ENCODE measurements at places on chromosomes 5 and 9.

- DNase-seq = no peak
Observed at GRCh38 chr5:90096415-90097081, 313.0 kb downstream of the CETN3 start.

GRCh38 chr5:96245140-96246091 is 187.6 kb downstream of the PCSK1 start:
- peak; percentile 75 for DNase-seq

GRCh38 chr5:76799588-76799987 is 19.2 kb upstream of the F2RL1 start:
- no peak for DNase-seq

GRCh38 chr9:126371007-126371870 is 44.6 kb downstream of the MVB12B start:
- no peak for DNase-seq

DNA sequence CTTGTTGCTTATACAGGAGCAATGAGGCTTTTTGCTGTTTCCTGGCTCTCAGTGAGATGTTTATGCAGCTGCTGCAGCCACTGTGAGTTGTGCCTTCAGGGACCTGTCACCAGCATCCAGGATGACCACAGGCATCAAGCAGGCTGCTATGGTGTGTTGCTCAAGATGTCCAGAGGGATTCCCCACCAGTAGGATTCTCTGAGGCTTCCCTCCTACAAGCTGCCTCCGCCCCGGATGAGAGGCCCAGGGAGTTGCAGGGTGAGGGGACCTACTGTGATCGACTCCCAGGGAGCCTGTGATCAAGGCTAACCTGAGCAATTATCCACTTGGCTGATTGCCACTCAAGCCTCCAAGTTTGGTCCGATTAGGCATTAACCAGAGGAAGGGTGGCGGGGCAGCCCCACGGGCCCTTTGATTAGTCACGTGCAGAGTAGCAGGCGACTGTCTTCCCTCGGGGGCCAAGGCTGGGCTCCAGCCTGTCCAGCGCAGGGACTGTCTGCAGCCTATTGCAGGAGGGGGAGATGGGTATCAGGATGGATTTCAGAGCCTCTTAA is 1.8 kb upstream of the FAT2 start:
- no peak for DNase-seq

GRCh38 chr5:175464074-175464941 is 14.1 kb upstream of the SFXN1 start:
- DNase-seq = peak; percentile 59

GRCh38 chr5:139132515-139132914 is 65.7 kb downstream of the SIL1 start:
- DNase-seq = no peak

DNA sequence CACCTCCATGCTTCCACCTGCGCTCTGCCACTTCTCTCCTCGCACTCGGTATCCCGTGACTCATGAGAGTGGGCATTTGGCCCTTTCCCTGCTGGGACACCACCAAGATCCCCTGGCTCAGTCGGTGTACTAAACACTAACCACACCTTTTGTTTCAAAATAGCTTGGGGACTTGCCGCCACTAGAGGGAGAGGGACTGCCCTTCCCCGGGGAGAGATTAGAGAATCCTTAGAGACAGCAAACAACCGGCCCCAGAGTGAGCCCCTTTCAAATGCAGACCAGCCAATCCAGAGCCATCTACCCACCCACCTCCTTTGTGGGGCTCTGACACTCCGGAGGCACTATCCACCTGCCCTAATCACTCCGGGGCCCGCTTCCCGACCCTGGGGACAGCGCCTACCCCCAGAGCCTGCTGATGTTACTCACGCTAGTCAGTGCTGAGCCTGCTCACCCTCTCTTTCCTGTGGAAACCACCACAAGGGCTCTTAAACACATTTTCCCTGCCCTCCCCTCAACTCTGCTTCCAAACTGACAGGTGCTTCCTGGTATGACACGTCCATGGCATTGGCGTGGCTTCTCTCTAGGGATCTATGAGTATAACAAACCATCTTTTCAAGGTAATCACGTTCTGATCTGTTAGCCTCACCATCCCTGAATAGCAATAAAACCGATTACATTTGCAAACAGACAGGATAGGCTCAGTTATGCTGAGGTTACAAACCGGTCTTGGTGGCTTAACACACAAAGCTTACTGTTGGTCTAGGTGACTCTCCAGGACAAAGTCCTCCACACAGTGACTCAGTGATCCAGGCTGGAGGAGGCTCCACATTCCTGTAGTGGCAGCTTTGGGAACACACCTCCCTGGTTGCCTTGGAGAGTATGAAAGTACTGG is 180.1 kb upstream of the MVB12B start:
- DNase-seq = peak; percentile 66

GRCh38 chr9:122216798-122217418 is 11.8 kb downstream of the LHX6 start:
- no peak for DNase-seq

DNA sequence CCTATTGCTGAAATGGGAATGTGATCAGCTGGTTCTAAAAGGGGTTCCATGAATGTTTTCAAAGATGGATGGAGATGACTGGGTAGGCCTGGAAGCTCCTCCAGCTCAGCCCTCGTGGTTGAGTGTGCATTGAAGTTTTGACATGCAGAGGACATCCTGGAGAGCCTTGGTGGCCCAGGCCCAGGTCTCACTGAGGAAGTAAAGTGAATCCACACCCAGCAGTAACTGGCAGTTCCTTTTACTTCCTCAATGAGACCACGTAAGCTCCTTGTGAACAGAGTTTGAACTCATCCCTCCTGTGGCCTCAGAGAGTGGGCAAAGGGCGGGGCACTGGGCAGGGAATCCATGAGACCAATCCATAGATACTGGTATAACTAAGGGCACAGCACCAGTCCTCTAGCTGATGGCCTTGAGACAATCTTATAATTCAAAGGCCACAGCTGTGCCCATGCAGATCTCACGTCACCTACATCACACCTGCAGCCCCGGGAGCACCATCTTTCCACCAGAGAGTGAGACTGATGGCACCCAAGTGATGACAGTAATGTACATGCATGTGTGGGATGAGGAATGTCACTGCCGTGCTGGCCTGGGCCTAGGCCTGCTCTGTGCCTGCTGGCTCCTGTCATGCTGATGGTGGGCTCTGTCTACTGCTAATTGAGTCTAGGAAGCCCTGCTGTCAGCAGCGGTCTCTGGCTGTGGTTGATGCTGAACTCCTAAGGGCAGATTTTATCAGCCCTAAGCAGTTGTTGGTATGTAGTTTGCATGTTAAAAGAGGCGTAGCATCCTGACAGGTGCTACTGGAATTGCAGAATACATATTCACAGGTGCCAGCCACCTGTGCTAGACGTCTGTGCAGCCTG is 257.8 kb downstream of the FSTL4 start:
- peak; percentile 34 for DNase-seq

GRCh38 chr5:133781436-133782225 is 169.3 kb upstream of the FSTL4 start:
- DNase-seq = no peak

DNA sequence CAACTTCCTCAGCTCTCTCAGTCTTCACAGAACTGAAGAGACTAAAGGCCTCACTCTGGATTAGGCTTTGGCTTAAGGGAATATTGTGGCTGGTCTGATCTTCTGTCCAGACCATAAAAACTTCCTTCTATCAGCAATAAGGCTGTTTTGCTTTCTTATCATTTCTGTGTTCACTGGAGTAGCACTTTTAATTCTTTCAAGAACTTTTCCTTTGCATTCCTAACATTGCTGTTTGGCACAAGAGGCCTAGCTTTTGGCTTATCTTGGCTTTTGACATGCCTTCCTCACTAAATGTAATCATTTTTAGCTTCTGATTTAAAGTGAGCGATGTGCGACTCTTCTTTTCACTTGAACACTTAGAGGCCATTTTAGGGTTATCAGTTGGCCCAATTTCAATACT is 88.7 kb upstream of the ACOT12 start:
- DNase-seq = no peak

DNA sequence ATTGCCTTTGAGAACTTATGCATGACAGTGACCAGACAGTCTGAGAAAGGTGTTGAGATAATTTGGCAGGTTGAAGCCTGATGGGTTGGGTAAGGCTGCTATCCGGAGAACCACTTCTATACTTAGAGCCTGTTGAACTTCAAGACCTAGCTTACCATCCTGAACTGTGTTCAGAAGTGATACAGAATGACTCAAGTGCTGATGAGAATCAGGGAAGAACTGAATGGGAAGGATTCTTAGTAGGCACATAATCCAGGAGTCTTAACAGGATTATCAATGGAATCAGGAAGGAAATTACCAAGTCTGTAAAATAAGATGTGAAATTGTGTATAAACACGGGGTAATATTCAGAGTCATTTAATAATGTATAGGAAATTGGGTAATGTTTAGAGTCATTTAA is 9.0 kb upstream of the PAPPA start:
- no peak for DNase-seq

DNA sequence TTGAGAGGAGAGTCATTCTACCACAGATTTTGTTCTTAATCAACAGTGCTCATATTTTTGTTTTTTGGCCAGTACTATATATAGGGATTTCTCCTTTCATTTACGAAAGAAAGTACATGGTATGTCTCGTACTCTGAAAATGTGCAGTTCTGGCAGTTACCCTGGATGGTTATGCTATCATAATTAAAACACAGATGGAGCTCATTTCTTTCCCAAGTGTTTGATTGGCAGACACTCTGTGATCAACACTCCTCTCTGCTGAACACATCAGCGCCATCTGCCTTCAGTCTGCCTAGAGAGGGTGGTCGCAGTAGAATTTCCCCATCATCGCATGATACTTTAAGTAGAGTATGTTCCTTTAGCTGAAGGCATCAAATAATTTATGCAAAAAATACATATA is 64.5 kb downstream of the PAM start:
- DNase-seq = no peak

- peak; percentile 53 for DNase-seq
Observed at GRCh38 chr9:131590449-131590848, 45.1 kb downstream of the PRRT1B start.

- no peak for DNase-seq
Observed at GRCh38 chr9:36864491-36865410, 169.3 kb downstream of the PAX5 start.

GRCh38 chr9:76680716-76681425 is 83.4 kb upstream of the PCA3 start:
- DNase-seq = no peak

GRCh38 chr9:93107825-93108161 is 11.8 kb downstream of the CARD19 start:
- DNase-seq = no peak

DNA sequence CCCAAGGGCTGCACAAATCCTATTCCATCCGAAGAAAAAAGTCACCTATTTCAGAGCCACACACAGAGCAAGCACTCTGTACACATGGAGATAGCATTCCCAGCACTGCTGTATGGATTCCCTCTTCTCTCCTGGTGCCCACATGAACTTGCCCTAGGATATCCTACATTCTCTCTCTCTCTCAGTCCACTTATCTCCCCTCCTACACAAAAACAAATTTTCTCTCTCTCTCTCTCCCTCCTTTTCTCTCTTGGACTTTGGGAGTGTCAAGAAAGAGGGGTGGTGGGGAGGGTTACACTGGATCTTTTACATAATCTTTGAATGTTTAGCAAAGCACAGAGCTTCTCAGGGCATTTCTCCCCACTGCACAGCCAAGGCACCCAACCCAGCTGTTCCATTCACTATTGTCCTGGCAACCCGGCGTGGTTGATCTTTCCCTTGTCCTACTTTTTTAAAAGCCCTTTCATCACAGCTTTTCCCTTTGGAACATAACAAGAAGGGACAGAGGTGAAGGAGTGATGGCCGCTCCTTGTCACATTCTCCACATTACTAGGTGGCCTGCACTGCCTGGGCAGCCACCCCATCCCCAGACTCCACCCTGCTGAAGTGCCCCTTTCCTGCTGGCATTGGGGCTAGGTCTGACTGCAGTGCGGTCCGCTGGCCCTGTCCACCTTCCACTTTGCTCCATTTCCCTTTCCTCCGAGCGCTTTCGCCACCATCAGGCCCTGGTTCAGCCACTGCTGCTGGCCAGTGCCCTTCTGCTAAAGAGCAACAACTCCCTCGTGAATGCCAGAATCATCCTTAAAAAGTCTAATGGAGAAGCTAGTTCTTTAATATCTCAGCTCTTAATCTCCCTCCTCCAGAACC is 22.2 kb upstream of the SLC1A3 start:
- no peak for DNase-seq

- no peak for DNase-seq
Observed at GRCh38 chr5:83567741-83568140, 96.2 kb downstream of the VCAN start.

DNA sequence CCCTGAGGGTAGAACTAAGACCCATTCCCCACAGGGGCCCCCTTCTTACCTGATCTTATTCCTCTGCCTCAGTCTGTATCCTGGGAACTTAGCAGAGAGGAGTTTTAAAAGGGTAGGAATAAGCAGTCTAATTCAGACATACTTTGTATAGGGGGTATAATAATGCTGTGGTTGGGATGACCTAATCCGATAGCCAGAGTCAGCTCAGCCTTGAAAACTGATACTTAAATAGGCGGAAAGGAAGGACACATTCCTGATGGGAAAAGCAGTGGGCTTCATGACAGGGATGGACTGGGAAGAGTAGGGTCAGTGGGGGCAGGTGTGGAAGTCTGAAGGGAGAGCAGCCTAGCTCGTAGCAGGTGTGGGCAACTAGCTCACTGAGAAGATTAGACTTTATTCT is 52.2 kb upstream of the TESK1 start:
- no peak for DNase-seq

DNA sequence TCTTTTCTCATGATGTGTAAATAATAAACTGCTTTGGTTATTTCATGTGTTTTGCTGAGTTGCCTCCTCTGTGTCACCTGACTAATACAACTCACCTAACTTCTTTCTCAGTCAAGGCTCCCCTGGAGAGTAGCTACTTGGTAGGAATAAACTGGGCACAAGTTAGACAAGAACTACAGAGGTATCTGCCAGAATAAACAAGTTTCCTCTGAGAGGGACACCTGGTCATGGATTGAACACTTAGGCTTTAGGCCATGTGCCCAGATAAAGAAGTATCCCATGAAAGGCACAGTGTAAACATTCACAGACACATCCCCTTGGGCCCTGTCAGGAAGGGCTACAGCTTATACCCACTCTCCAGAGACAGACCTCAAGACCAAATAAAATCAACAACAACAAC is 532.5 kb downstream of the KIF4B start:
- DNase-seq = no peak

GRCh38 chr5:81756016-81756415 is 5.1 kb upstream of the SSBP2 start:
- DNase-seq = no peak

DNA sequence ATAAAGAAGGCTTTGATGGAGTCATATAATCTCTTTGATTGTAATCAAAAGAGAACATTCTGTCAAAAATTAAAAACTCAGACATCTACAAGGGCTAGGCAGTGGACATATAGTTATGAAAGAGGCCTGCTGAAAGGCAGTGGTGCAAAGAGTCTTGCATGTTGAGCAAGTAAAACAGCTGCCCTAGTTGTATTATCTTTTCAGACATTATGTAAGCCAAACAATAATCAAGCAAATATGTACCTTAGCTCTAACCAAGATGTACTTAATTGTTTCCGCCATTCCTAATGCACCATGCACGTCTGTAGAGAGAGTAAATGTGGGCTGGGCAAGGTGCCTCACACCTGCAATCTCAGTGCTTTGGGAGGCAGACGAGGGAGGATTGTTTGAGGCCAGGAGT is 14.3 kb downstream of the GAPT start:
- peak; percentile 36 for DNase-seq

GRCh38 chr9:96554326-96554725 is 65.3 kb downstream of the CDC14B start:
- DNase-seq = no peak
